ENCODE measurements at places on chromosomes 4 and X. TPM values are rescaled to one million over a fixed set of nuclear protein-coding genes. Genes with fewer than 3 reads are reported as not detected.

Gene CT45A3
- not detected for polyA plus RNA-seq

DNA sequence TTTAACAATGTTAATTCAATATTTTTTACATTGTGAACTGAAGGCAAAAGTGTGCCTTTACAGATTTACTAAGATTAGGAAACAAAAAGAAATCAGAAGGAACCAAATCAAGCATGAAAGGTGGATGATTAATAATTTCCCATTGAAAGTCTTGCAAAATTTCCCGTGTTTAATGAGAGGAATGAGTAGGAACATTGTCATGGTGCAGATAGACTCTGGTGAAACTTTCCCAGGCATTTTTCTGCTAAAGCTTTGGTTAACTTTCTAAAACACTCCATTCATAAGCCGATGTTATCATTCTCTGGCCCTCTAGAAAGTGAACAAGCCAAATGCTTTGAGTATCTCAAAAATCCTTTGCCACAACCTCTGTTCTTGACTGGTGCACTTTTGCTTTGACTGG lies 1522.8 kb upstream of the PABPC4L start:
- no peak for DNase-seq

- DNase-seq = peak; percentile 78
Measured at GRCh38 chr4:159227984-159228383, 125.1 kb downstream of the RAPGEF2 start.

DNA sequence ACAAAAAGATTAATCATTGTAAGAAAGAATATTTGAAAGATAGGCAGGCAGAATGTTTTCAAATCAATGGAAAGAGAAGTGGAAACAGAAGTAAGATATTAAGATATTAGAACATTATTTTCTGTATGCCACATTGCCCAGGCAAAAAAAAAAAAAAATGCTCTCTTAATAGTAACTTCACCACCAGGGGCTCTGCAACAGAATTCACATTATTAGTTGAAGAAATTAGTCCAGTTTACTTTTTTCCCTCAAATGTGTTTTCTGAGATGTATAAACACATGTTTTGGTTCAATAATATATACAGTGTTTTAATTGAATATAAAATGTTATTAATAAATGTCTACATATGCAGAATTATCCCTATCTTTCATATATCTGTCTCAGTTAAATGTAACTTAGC lies 78.0 kb upstream of the ADAD1 start:
- no peak for DNase-seq
